ENCODE measurements at places on chromosomes 4 and X. TPM values are rescaled to one million over a fixed set of nuclear protein-coding genes. Genes with fewer than 3 reads are reported as not detected.

The SYP gene
- 8.7 TPM for total RNA-seq

The PIGA gene
- 46.2 TPM for total RNA-seq

The CT55 gene
- total RNA-seq = not detected

The DCX gene
- not detected for total RNA-seq

GRCh38 chr4:78360466-78360865, 191.1 kb upstream of the ANXA3 start:
- no peak for DNase-seq

DNA sequence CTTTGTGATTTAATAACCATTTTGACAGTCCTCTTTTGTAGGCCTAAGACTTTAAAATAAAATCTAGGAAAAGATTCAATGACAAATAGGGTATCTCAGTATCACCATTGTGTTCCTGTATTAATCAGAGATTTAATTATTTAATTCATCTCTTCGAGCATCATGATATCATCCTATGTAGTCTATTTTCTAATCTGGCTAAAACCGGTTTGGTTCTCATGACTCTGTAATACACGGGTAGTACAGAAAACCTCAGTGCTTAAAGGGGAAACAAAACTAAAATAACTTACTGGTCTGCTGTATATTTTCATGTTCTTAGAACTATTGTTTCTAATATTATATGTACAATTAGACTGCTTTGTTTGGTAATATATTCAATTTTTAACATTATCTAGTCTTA, 23.7 kb upstream of the FBXW7 start:
- DNase-seq = no peak

GRCh38 chr4:139025841-139026240, 10.3 kb downstream of the NOCT start:
- no peak for DNase-seq

Data from activated T-cell treated with anti-CD3 and anti-CD28 coated beads, Interleukin-2, amount 50 U/mL, for 72 hours (primary cell).